ENCODE measurements at places on chromosomes 5 and 9.

GRCh38 chr9:132348676-132349075, 6.1 kb downstream of the SETX start:
- no peak for DNase-seq

DNA sequence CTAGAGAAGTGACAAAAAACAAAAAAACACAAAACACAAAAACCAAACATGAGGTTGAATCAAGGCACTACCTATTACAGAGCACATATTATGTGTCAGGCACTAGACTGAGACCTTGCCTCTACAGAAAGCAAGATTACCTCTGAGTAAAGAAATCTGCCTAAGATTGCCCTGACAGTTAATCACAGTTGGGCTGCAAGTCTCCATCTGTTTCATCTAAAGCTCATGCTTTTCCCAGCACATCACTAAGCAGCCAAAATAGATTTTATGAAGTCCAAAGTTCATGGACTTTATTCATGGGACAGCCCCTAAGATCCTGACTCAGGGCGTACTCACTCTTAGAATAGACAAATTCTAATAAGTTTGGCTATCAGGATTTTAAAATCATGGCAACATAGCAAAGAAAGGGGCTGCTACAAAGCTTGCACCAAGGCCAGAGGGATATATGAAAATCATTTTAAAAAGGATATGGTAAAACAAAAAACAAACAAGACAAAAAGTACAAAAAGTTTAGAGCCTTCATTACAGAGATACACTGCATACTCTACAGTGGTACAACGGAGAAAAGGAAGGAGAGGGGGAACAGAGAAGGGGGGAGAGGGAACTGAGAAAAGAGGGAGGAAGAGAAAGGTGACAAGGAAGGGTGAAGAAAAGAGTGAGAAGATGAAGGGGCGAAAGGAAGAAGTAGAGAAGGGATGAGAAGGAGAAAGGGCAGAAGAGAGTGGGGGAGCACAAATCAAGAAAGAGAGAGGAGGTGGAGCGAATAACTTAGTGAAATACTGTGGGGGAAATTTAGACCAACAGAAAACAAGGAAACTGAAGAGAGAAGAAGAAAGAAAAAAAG, 58.2 kb downstream of the RICTOR start:
- DNase-seq = no peak

DNA sequence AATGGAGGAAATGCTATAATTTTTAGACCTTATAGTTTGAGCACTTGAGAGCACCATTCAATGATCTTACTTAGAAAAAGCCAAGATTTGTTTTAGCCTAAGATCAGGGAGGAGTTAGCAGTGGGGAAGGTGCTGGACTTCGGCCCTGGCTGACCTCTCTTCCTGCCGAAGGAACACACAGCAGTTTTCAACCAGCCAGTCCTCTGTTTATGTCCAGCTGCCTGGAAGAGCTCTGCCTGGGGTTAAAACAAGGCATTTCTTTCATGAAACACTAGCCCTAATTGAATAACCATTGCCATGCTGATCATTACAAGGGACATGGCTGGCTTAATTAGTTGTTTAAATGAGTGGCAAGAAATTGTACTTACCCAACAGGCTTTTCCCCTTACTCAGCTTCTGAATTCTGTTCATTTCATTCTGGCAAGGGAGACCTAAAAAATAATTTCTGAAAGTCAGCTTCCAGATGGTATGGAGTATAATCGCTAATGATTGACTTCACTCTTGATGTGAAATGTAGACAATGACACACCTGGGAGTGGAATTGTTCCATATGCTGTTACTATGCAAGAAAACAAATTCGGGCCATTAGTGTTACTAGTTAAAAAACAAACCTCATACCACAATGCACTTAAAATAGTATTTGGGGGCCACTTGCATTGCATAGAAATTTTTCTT, 514.2 kb downstream of the SPOCK1 start:
- no peak for DNase-seq

DNA sequence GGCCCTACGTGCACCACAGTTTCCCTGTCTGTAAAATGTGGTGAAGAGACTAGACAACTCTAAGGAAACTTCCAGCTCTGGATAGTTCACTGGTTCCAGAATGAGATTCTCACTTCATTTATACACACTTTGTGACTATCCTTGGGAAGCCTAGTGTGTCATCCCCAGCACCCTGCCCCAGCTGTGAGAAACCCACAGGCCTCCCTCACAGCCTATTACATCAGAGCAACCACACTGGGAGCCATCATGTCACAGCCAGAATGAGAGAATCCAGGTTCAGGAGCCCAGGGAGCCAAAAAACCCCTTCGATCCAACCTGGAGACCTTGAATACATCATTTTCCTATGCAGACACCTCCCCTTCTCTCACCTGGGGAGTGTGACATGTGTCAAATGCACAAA, 21.0 kb upstream of the HAND1 start:
- DNase-seq = no peak

- DNase-seq = no peak
Observed at GRCh38 chr9:109962215-109962614, 182.2 kb downstream of the PALM2AKAP2 start.

DNA sequence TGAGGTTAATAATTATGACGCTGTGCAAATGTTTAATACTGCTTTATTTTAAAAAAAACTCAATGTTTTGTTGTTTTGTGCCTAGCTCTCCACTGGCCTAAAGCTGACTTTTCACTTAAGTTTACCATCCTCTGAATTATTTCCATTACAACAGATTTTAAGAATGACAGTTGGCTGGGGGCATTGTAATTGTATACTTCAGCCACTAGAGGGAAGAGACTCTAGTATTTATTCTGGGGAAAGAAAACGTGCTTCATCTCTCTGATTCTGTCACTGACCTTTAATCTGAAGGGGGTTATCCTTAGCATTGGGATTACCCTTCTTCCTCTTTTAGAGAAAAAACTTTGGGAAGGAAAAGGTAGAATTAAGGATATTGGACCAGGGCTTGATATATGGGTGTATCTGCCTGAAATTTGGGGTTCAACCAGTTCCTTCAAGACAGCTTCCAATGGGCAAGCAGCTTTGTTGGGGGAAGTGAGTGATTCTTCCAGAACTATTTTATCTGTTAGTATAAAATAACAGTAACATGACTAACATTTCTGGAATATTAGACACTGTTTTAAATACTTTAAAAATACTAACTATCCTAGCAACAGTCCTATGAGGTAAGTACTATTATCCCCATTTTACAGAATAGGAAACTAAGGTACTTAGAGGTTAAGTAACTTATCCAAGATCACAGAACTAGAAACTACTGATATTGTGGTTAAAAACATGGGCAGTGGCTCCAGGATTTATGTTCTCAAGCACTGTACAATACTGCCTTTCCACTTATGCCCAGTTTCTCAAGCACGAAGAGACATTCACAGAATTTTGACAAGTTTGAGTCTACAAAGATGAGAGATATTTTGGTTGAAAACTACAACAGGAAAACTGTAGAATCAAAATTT, 208.4 kb downstream of the CD180 start:
- DNase-seq = no peak

DNA sequence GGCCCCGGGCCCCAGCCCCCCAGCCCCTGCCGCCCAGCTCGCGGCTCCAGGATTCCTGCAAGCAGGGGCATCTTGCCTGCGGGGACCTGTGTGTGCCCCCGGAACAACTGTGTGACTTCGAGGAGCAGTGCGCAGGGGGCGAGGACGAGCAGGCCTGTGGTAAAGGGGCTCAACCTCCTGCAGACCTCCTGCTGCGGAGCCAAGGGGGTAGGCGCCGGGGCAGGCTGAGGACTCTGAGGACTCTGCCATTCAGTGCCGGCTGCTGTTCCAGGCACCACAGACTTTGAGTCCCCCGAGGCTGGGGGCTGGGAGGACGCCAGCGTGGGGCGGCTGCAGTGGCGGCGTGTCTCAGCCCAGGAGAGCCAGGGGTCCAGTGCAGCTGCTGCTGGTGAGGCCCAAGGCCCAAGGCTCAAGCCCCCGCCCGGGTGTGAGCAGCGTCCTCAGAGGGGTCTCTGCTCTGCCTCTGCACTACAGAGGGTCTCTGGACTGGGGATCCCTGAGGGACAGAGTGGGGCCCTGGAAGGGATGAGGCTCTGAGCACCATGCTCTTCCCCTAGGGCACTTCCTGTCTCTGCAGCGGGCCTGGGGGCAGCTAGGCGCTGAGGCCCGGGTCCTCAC, 3.4 kb downstream of the MAMDC4 start:
- no peak for DNase-seq

DNA sequence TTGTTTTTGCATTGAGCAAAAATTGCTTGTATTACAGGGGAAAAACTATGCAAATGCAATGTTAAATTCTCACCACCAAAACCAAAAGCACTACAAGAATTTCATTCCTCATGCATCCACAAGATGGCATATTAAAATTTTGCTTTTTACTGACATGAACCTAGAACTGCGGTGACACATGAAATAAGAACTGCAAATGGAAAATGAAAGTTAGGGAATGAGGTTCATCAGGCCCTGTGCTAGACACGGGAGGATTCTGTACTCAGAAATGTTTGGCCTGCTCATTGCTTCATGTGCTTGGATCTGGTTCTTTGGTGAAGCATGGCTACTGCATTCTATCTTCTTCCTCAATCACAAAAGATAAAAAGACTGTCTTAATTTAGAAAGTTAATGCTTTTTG, 9.1 kb upstream of the RFK start:
- no peak for DNase-seq

DNA sequence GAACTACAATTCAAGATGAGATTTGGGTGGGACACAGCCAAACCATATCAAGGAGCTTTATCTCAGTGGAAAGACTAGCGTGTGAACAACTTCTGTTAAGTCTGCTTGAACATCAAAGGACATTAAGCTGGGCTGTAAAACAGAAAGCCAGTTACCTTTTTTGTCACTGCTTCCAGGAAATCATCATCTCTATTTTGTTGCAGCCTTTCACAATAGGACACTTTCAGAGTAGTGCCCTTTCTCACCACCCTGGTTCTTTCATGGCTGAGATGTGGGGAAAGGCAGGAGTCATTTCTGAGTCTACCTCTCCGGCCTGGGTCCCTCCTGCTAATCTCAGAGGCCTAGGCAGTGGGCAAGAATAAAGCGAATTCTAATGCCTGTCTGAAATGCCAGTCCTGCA, 96.2 kb upstream of the PPP1R2B start:
- DNase-seq = no peak

DNA sequence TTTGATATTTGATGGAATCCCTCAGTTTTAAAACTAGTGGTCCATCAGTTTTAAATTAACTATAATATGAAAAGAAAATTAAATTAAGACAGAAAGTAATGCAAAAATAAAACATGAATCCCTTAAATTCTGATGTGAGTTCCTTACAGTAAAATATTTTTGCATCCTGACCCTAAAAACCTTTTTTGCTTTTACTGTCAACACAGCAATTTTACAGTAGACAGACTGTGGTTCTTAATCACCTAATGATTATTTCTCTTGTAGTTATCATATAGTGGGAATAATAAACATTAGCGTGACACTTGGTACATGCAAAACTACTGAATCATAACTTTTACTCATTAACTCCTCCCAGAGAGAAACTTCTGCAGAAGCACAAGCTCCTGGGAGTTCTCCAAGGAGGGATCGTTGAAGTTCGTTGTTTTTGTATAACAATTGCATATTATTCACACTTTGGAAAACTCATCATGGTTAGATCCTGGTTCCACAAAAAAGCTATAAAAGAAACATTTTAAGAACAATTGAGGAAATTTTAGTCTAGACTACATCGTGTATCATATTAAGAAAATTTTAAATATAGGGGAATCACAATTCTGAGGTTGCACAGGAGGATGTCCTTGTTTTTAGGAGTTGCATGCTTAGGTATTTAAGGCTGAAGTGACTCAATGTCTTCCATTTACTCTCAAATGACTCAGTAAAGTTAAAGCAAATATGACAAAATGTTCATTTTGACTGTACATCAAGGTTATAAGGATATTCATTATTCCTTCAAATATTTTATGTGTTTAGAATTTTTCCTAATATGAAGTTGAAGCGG, 88.2 kb upstream of the NIPAL4 start:
- no peak for DNase-seq

GRCh38 chr5:133063965-133064364, 12.2 kb downstream of the HSPA4 start:
- no peak for DNase-seq

GRCh38 chr9:84371737-84372136, 31.2 kb upstream of the SLC28A3 start:
- DNase-seq = no peak

DNA sequence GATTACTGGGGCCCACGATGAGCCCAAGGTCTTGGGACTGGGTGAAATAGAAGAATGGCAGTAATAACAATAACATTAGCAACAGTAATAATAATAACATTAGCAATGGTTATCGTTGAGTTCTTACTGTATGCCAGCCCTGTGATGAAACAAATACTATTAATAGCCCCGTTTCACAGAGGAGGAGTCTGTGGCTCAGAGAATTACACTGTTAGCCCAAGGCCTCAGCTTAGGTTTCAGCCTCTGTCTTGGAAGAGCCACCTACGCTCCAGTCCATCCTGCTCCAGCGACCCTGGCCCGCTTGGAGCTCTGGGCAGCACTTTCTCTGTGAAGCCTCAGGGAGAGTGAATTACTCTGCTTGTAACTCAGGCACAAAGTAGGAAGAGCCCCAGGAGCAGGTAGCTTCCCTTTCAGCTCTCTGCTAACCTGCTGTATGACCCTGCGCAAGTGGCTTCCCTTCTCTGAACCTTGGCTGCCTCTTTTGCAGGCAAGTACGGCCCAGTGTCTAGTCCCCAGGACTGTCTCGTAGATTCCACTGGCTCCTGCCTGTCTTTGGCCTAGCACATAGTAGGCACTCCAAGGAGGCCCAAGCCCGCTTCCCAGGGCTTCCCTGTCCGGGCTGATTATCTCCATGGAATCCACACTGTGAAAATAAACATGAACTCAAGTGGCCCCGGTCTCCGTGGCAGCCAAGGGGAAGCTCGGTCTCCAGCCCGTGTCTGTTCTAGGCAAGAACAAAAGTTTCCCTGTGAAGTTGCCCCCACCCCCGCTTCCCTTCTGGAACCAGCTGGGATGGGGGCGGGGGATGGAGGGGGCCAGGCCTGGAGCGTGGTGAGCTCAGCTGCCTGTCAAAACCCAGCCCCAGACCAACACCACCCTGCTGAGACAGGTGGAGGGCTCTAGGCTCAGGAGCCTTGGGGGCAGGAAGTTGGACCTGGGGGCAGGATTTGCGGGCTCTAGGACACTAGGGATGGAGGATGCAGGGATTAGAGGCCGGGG, 26.2 kb upstream of the LMX1B start:
- no peak for DNase-seq

GRCh38 chr9:94995048-94995693, 268.7 kb downstream of the AOPEP start:
- DNase-seq = no peak

DNA sequence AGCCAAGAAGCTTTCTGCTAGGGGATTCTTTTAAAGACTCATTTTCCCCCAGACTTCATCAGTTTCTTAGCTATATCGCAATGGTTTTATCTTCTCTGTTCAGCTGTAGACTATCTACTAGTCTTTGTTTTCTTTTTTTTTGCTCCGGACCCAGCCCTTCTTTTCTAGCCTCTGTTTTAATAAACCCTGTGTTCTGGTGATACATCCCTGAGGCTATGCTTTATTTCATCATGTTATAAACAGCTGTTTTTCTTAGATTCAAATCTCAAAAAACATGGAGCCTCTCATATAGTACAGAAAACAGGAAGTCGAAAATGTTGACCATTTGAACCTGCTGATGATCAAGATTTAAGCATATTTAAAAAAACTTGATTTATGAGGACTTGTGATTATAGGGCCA, 37.8 kb downstream of the SCGB3A1 start:
- DNase-seq = no peak

Measured in T-cell (primary cell).